ENCODE measurements at places on chromosomes 6 and 20.

- no peak for DNase-seq
- peaks cover 4% of the 10 kb centered on the region for H3K36me3 ChIP-seq
- H3K4me1 ChIP-seq = peaks cover 24% of the 10 kb centered on the region
These were observed 55.4 kb downstream of the ZDHHC14 start for GRCh38 chr6:157436219-157436943.

DNA sequence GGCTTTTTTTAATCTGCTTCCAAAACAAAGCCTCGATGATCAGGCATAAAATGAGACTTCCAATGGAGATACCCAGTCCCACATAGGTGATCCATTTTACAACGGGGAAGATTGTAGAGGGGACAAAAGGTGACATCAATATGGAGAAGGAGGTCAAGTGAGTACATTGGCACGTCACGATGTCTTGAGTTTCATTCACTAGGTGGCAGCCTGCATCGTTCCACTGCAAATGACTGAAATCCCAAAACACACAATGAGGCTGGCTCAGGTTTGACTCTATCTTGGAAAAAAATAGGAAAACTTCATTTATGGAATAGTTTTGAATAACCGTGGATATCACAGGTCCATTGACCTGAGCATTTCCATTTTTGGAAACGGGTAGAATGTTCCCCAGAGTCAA is 32.5 kb downstream of the ADGRF1 start:
- H3K27me3 ChIP-seq = no peaks in the 10 kb centered on the region
- peaks cover 2% of the 10 kb centered on the region for H3K36me3 ChIP-seq
- H3K4me1 ChIP-seq = no peaks in the 10 kb centered on the region
- no peak overlapping the region for H3K27ac ChIP-seq
- DNase-seq = no peak
- H3K4me3 ChIP-seq = no peak overlapping the region

DNA sequence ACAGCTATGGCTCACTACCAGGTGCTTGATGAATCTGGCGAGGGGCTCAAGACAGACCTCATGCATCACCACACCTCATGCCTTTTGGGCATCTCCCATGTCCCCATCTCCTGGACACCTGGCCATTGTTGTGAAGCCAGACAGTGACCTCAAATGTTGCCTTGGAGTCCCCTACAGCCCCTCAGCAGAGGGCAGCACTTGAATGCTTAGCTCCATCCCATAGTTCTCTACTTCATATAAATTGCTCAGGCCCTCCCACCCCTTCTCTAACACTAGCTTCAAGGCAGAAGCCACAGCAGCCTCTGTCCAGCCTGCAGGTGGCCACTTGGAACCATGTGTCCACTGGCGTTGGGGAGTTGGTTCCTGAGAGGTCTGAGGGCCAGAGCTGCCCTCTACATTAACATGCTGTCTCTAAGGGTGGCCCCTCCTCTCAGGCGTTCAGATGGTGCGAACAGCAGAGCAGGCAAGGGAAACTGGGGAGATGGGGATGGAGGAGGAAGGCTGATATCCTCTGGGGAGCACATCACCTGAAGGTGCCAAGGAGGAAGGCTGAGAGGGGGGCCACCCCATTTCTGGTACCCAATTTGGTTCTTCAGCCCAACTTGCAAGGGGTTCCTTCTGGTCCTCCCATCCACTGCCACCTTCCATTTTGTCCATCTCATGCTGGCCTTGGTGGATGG is 31.3 kb downstream of the MOCS1 start:
- DNase-seq = no peak
- peaks cover 6% of the 10 kb centered on the region for H3K36me3 ChIP-seq
- no peak overlapping the region for H3K27ac ChIP-seq

DNA sequence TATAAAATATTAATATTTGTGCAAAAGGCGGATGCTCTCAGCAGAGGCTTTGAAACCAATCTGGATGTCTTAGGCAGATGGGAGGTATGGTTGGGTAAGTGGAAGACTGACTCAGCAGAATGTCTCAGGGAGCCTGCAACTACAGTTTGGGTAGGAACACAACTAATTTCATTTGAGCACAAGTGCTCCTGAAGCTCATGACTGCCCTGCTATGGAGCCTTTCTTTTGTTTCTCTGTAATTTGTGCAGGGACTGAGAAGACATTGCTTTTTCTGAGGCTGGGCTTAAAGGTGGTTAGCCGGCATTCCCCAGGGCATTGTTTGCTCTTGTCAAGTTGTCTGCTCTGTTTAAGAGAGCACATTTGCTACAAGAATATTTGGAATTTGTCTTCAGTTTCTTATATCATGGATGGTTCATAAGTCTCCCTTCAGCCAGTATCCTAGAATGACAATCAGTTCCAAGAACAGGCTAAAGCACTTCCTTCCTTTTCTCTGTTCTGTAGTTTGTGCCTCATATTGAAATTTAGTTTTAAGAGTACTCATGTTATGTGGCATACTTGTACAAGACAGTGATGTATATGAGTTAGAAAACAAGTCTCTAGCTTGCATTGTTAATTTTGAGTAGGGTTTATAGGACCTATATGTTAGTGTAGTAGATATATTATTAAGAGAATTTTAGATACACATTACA is 208.3 kb downstream of the ZFAND3 start:
- H3K4me3 ChIP-seq = no peak overlapping the region
- H3K4me1 ChIP-seq = peaks cover 17% of the 10 kb centered on the region
- peaks cover 15% of the 10 kb centered on the region for H3K36me3 ChIP-seq
- DNase-seq = no peak
- no peaks in the 10 kb centered on the region for H3K27me3 ChIP-seq
- H3K27ac ChIP-seq = peak overlapping the region; percentile 29

GRCh38 chr6:113103634-113104361 is 753.3 kb upstream of the MARCKS start:
- no peaks in the 10 kb centered on the region for H3K27me3 ChIP-seq
- no peaks in the 10 kb centered on the region for H3K36me3 ChIP-seq
- peaks cover 13% of the 10 kb centered on the region for H3K4me1 ChIP-seq
- H3K27ac ChIP-seq = no peak overlapping the region
- DNase-seq = no peak

DNA sequence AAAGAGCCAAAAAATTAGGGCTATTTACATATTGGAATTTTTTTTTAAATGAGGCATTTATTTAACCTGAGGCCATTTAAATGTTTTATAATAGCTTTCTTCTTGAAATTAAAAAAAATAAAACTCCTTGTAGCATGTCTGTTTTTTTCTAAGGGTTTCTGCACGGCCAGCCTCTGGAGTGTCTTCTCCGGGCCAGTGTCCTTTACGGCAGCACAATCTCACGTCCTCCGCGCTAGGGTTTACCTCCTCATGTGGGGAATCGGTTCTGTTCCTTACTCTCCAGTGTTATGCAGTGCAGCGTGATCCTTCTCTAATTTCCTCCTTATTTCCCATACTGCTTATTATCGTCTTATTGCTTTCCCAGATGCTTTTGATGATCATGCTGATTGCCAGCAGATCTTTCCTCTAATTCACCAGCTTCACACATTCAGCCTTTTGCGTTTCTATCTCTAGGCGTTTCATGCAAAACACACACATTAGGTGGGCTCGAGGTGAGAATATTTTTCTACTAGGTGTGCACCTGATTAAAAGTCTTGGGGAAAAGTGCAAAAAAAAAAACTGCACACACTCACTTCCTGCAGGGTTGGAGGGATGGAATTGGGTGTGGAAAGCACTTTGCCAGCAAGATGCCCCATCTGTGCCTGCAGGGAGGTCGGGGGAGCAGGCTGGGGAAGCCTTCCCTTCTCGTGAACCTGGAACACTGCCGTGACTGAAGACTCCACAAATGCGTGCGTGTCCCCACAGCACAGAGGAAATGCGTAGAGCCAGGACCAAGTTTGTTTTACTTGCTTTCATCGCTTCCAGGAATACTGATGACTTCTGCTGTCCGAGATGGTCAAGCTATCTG is 56.1 kb downstream of the PSMG4 start:
- H3K4me1 ChIP-seq = no peaks in the 10 kb centered on the region
- DNase-seq = no peak
- H3K27me3 ChIP-seq = no peaks in the 10 kb centered on the region
- no peak overlapping the region for H3K27ac ChIP-seq

DNA sequence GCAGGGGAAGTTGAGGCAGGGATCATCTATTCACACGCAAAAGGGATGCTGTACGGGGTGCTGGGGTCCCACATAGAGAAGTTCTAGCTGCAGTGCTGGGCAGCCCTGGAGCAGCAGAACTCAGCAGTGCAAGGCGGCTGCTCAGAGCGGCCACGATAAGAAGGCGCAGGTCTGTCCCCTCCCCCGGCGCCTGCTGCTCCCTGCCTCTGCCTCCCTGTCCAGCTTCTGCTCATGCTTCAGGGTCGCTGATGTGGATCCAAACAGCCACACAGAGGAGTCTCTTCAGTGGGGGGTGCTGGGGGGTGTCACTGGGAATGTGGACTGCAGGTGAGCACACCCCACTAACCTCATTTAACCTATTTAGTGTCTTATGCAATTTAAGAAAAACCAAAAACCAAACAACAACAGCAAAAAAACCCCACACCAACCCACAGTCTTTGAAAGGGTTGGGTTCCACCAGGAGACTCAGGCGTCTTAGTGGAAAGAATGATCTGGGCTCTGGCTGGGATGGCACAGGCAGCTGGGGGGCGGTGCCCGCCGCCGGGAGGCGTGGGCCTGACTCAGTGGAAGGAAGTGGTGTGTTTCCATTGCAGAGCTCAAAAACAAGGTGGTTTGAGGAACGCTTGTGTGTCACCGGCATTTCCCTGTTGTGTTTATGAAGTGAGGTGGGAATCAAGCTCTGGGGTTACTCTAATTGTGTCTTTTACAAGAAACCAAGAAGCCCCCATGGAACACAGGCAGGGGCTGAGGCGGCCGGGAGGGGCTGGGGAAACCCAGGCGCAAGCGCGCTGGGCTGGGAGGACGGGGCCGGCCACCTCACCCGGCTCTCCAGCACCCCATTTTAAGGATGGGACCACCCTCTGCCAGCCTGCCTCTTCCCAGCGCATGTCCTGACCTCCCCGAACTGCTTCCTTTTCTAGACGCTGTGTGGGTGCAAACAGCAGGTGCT is 55.1 kb downstream of the IRF4 start:
- H3K36me3 ChIP-seq = no peaks in the 10 kb centered on the region
- no peak overlapping the region for H3K4me3 ChIP-seq
- peaks cover 27% of the 10 kb centered on the region for H3K27me3 ChIP-seq
- no peak for DNase-seq
- H3K4me1 ChIP-seq = no peaks in the 10 kb centered on the region
